Caudate nucleus (tissue), 63 donors: ENCODE measurements at places on chromosomes 5 and 9.
A peak's percentile ranks its signal among the peaks of the same experiment; 100 is the strongest.

GRCh38 chr5:176883700-176884570 is 15.2 kb downstream of the HK3 start:
- no peak for DNase-seq

DNA sequence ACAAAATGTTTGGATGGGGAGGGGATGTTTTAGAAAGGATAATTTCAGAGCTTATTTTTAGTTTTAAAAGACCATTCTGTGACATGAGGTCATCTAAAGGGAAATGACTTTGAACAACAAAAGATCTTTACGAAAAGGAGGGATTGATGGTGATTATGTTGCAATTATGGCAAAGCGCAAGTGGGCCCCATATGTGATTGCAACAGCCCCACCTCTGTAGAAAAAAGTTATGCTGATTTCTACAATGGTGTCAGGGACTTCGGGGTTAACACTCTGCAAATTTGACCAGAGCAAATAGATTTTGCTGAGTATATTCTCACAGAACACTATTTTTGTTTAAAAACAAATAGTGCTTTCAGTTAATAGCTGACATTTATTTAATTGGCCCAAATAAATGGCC is 312.8 kb downstream of the NSG2 start:
- no peak for DNase-seq

GRCh38 chr9:20760246-20760891 is 76.3 kb downstream of the FOCAD start:
- DNase-seq, result no peak

GRCh38 chr5:36692791-36693763 is 86.7 kb downstream of the SLC1A3 start:
- DNase-seq, result peak; percentile 37

- DNase-seq, result no peak
Observed at GRCh38 chr5:59600998-59601397, 292.5 kb downstream of the PDE4D start.

DNA sequence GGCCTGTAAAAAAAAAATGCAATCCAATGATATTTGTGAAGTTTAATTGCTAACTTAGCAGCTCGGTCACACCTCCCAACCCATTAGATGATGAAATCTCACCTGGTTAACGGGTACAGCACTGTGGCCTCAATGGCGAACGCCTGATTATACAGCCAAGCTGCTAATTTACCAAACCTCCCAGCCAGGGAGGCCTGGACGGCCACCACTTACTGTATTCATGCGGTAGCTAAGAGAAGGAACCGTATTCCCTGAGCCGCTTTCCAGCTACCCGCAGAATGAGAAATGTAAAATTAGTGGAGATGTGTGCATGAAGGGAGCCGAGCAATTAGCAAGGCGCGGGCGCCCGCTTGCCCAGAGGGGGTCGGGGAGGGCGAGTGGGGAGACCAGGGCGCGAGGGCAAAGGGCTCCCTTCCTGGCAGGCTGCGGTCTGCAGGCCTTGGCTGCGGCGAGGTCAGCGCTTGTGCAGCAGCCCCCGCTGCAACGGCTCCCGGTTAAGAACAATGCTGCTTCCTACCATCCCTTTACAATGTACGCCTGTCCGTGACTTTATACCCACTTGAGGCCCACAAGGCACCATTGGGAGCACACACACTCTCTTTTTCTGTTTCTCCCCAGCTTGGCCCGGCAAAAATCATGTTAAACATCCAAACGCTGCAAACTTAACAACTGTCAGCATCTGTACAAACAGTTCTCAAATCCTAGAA is 70.4 kb upstream of the TBCA start:
- DNase-seq, result no peak

DNA sequence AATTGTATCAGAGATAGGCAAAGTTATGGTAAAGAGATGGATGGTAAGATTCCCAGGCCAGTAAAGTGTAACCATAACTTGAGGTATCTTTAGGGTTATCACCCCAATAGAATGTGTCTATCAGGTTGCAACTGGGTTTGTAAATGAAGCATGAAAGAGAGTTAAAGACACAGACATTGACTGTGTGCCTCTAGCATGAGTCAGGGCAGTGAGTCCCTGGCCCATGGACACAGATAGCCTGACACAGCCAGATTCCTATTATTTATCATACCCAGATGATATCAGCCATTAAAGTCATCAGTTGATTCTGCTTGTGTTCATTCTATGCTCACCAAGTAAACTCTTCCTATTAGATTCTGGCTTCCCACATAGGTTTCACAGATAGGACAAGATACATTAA is 33.5 kb upstream of the SNAPC3 start:
- no peak for DNase-seq

GRCh38 chr5:149651686-149652085 is 70.4 kb downstream of the ARHGEF37 start:
- DNase-seq, result no peak

DNA sequence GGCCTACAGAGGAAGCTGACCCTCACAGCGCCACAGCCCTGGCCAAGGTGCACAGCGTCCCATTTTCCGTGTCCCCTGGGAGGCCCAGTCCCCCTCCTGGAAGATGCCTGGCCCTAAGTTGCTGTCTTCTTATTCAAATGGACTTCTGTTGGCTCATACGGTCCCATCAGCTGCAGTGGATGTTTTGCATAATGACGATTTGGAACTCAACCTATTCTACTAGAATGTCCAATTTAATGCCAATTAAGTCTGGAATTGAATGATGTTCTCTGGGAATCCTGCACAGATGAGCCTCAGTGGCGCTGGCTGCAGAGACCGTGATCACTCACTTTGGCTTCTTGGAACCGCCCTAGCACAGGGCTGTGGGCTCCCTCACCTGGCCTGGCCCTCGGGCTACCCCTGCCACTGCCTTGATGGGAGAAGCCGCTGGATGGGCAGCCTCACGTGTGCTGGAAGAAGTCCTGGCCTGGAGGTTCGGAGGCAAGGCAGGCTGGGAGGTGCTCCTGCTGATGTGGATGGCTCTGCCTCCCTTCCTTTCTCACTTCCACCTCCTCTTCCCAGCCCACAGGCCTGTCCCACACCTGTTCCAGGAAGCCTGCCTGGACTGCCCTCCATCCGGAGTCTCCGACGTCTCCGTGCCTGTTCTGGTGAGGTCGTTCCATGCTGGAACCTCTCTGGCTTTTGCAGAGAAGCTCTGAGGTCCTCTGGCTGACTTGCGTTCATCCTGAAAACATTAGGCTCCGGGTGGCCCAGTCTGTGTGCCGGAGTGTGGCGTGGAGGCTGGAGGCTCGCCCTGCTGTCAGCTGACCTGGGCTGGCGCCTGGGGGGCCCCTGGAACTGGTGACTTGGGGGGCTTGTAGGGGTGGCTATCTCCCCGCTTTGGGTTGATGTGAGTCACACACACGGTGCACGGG is 147.1 kb downstream of the RXRA start:
- no peak for DNase-seq

DNA sequence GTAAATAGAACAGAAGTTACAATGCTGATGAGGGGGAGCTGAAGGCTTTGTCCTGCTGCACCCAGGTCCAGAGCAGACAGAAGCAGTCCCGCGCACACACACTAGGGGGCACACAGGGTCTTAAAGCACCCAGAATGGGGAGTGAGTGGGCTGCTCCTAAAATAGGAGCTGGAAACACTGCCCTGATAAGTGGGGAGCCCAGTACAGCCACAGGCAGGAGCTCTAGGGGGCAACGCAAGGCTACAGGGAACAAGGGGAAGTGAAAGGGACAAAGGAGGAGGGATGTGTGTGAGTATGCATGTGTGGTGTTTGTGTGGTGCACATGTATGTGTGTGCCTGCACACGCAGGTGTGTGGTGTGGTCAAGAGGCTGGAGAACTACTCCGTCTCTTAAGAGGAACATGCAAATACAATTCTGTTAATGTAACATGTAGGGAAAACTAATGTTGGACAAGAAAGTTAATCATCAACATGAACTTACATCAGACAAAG is 191.5 kb downstream of the ROR2 start:
- no peak for DNase-seq
